Activated naive CD8-positive, alpha-beta T cell treated with anti-CD3 and anti-CD28 coated beads, Interleukin-2, amount 10 ng/mL, durations not matched to agents 7 days and 5 days (primary cell): ENCODE measurements at places on chromosomes 3 and 15. TPM values are rescaled to one million over a fixed set of nuclear protein-coding genes. Genes with fewer than 3 reads are reported as not detected.

Gene EFCAB12
- 1.4 TPM for total RNA-seq

DNA sequence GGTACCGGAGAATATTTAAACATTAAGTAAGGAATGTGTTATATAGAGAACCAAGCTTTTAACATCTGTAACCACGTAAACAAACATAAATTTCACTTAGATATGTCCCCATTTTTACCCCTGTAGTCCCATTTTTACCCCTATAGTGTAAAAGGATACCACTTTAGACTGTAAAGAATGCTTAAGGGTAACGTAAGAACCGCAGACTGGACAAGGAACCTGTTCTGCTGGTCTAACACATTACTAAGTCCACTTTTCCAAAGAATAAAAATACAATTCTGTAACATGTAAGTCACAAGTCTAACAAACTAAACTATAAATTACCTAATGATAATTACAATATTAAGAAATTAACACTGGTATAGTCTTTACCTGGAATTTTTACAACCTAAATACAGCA, 2.9 kb downstream of the SLC12A6 start:
- peak overlapping the region; percentile 96 for H3K4me3 ChIP-seq
- peak overlapping the region; percentile 99 for H3K27ac ChIP-seq
- H3K36me3 ChIP-seq: peaks cover 2% of the 10 kb centered on the region

- H3K36me3 ChIP-seq: peaks cover 6% of the 10 kb centered on the region
- H3K4me3 ChIP-seq: no peak overlapping the region
- peaks cover 13% of the 10 kb centered on the region for H3K4me1 ChIP-seq
- H3K27ac ChIP-seq: no peak overlapping the region
- peaks cover 7% of the 10 kb centered on the region for H3K27me3 ChIP-seq
Observed at GRCh38 chr3:16528581-16528993, 15.1 kb upstream of the RFTN1 start.

DNA sequence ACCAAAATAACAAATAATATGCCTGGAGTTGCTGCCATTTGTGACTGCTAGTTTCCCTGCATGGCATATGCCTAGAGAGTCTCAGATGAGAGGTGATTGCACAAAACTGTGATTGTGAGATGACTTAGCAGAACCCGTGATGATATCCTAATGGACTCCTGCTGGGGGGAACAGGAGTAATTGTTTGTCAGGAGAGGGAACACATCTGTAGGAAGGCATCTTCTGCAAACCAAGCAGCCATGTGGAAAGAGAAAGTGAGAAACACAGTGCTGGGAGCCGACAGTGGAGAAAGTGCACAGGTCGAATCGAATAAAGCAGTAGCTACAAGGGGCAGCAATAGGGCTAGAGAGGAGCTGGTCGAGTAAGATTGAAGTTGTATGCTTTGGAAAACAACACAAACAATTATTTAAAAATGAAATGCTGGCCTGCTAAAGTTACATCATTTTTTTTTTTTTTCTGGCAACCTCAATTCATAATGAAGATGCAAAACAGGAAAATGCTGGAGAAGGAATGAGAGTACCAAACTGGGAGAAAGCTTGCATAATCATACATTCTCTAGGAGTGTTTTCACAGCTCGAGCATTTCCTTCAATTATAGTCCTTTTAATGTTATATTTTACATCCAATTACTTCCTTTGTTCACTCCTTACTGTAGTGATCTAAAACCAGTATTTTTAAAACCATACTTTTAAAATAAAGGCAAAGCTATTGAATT, 494.2 kb upstream of the AGTR1 start:
- H3K4me1 ChIP-seq: no peaks in the 10 kb centered on the region
- no peaks in the 10 kb centered on the region for H3K27me3 ChIP-seq
- H3K36me3 ChIP-seq: no peaks in the 10 kb centered on the region
- H3K4me3 ChIP-seq: no peak overlapping the region
- no peak overlapping the region for H3K27ac ChIP-seq
- DNase-seq: no peak
